Stimulated activated CD4-positive, alpha-beta T cell treated with anti-CD3 and anti-CD28 coated beads, TNF-alpha, amount 100 ng/mL, for 1 hour (primary cell): ENCODE measurements at places on chromosomes 2 and 18.

- DNase-seq, result no peak
These were observed 1.2 kb upstream of the BCL11A start for GRCh38 chr2:60554646-60555065.

- no peak for DNase-seq
These were observed 414.9 kb upstream of the SYT4 start for GRCh38 chr18:43692099-43692690.

DNA sequence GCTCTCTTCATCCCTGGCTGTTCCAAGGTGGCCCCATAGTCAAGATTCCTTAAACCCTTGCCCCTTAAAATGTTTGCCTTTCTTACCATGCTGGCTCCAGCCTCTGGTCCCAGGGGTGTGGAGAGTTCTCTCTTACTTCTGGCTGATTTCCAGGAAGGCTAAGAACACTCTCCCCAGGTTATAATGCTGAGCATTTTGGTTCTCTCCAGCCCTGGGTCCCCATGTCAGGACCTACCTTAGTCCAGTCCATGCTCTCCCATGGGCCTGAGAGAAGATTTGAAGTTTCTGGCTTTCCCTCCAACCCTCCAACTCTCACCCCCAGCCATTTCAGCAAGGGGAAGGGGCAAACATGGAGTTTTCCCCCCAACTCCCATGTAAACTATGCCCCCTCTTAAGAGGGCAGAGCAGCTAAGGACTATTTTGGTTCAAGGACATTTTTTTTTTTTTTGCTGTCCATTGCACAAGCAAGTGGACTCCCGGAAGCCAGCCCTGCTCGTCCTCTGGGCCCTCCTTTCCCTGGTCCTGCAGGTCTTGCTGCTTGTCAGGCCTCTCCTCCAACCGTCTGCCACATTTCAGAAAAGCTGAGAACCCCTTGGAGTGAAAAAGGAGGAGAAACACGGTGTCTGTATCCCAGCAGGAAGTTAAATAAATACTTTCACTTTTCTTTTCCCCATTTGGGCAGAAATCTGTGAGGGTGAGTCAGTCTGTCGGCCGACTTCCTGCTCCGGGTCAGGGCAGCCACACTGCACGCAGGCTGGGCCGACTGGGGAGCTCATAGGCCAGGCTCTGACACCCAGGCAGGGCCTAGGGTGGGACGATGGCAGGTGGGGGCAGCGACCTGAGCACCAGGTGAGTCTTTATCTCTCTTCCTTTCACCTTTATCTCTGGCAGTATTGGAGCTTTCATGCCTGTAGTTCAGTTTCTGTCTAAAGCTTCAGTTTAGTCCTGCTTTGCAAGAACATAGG is at the start of gene SP140L:
Gene SP140L (plus strand): TSS at position 741 of the 965 bp plus-strand sequence. CDS start 77 bp downstream, at position 818.
- DNase-seq, result peak; percentile 55

DNA sequence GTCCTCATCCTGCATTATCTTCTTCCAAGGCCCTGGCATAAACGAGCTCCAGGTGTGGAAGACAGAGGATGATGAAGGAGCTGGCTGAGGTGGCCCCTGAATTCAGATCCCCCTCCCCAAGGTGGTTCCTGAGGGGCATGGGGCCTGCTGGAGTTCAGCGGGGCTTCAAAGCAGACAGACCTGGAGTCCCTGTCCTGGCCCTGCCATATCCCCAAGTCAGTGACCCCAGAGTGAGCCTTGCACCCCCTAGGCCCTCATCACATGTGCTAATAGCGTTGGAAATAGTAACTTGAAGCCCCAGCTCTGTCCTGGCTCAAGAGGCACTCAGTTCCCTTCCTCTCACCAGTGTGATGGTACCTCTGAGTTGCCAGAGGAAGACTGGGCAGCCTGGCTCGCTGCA is 172.9 kb downstream of the GALNT1 start:
- no peak for DNase-seq

DNA sequence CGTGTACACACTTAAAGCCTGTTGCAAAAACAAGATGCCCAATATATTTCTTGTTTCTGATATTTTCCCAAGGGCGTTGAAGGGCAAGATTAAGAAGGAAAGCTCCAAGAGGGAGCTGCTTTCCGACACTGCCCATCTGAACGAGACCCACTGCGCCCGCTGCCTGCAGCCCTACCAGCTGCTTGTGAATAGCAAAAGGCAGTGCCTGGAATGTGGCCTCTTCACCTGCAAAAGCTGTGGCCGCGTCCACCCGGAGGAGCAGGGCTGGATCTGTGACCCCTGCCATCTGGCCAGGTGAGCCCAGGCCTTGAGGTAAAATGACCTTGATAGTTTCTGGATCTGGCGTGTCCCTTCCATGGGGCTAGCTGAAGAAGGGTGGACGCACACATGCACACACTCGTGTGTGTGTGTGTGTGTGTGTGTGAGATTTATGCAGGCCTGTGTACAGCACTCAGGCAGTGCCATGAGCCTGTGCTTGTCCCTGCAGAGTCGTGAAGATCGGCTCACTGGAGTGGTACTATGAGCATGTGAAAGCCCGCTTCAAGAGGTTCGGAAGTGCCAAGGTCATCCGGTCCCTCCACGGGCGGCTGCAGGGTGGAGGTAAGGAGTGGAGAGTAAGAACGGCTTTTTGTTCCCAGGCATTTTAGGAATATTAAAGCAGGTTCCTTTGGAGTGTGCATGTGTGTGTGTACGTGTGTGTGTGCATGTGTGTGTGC is 23.6 kb downstream of the MLPH start:
- DNase-seq, result no peak

- peak; percentile 70 for DNase-seq
These were observed at the start of gene PIKFYVE for GRCh38 chr2:208265801-208266552. TSS of gene PIKFYVE (plus strand) at chr2:208266255. CDS start at chr2:208271520, 5,265 bp downstream.

DNA sequence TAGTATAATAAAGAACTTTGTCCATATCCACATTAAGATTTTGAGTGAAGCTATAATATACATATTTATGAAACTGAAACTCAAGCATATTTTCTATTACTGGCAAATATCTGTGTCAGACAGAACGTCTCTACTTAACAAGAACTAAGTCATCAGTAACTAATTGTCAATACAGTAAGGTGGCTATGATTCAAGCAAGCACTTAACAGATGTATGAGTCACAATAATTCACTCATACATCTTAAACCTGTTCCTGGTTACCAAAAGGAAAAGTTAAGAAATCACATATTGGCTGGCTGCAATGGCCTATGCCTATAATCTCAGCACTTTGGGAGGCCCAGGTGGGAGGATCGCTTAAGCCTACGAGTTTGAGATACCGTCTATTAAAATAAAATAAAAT is 96.0 kb downstream of the SOS1 start:
- no peak for DNase-seq

DNA sequence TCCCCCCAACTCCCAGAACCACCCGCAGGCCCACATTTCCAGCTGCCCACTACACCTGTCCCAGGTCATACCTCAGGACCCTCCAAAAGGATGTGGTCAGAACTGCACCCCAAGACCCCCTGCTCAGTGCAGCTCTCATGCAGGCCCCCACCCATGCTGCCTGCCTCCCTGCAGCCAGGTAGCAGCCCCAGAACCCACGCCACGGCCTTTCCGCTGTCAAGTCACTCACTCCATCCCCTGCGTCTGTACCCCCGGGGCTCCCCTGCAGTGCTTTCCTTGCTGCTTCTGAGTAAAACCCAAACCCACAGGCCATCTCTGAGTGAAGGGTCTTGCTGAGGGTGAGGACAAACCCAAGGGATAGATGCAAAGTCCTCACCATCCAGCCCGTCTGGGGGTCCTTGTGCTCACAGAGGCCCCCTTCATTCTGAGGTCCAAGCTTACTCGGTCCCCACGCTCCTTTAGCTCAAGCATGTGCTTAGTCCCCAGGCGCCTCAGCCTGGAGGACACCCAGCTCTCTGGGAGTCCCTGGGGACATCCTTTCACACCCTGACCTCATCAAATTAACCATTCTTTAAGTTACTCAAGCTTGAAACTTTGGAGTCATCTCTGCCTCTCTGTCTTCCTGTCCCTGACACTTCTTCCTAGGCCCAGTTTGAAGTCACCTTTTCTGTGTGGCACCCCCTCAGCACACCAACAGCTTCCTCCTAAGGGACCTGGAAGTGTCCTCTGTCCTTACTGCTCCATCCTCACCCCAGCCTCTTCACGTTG is 130.1 kb downstream of the SMAD7 start:
- no peak for DNase-seq

DNA sequence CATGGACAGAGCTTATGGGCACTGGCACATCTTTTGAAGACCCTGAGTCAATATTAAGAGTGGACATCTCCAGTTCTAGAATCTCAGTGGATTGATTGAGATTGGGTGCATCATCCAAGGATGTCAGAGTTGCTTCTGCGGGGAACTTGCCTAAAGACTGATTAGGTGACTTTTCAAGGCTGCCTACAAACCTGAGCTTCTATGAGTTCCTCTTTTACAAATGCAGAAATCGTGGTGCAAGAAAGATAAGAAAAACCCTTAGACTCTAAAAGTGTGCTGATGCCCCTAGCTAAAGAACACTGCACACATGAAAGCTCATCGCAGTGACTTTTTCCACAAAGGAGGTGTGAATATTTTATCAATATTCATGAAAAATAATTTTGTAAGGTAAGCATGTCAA is 86.8 kb upstream of the NEDD4L start:
- DNase-seq, result no peak

GRCh38 chr2:236128321-236128720 is 39.9 kb downstream of the GBX2 start:
- DNase-seq, result no peak

- no peak for DNase-seq
These were observed 109.8 kb downstream of the AGAP1 start for GRCh38 chr2:235603659-235604058.

DNA sequence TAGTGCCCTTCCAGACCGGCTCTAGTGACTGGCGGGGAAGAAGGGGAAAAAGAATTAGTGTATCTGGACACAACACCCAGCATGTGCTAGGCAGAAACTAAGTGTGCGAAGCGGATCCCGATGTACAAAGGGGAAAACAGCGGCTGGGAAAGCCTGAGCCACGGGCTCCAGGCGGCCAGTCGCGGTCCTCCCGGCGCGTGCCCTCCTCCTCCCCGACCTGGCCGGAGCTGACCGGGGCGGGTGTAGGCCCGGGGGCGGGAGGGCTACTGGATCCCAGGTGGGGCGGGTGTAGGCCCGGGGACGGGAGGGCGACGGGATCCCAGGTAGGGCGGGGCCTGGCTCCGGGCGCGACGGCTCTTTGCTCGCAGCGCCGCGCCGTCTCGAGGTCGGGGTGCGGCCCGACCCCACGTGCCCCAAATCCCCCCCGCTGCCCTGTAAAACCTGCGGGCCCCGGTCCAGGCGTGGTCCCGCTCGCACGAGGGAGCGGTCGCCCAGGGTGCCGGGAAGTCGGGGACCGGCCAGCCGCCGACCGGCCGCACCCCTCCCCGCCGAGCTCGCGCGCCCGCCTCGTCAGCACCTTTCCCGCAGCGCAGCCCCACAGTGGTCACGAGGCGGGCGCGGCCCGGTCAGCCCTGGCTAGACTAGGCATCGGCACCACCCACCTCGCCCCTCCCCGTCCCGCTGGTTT is 48.8 kb downstream of the C2orf42 start:
- DNase-seq, result no peak

DNA sequence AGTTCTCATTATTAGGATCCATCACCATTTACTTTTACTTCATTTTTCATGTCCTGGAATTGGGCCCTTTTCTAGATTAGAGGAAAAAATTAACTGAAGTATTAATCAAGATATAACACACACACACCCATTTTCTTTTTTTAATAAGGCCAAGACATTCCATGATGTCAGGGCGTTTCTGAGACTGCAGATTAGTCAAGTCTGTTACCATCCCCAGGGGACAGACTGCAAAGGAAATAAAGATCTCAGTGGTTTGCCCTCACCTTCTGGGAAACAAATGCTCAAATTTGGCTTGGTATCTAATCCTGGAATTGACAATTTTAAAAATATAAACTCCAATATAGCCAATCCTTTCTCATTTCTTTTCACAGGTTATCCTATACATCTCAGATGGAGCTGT is 27.4 kb downstream of the RMP24 start:
- DNase-seq, result no peak

- no peak for DNase-seq
These were observed 116.9 kb upstream of the TEX51 start for GRCh38 chr2:126781806-126782205.

DNA sequence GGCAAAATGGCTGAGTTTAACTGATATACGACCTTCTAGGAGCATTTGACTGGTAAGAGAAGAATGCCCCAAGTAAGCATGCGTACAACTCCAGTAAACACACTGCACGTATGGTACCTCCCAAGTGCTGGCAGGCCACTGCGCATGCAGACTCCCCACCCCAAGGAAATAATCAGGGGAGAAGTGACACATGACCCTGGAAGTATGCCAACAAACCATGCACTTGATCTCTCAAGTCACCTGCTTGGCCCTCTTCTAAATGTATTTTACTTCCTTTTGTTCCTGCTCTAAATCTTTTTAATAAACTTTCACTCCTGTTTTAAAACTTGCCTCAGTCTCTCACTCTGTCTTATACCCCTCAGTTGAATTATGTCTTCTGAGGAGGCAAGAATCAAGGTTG is 129.8 kb upstream of the COL5A2 start:
- no peak for DNase-seq

DNA sequence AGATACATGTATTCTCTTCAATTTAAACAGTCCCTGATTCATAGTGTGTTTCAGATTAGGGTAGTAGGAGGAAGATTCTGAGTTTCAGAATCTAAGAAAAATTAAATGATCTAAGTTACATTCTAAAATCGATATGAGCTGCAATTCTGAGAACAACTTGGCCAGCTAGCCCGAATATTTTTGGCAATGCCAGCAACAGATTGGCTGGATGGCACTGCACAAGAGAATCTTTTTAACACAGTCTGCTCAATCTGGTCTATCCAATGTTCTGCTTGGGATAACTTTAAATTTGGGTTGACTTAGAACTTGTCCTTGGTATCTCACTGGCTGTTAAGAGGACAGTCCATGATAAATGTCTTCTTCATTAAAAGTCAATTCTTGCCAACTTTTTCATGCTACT is 853.9 kb downstream of the NRXN1 start:
- DNase-seq, result no peak

DNA sequence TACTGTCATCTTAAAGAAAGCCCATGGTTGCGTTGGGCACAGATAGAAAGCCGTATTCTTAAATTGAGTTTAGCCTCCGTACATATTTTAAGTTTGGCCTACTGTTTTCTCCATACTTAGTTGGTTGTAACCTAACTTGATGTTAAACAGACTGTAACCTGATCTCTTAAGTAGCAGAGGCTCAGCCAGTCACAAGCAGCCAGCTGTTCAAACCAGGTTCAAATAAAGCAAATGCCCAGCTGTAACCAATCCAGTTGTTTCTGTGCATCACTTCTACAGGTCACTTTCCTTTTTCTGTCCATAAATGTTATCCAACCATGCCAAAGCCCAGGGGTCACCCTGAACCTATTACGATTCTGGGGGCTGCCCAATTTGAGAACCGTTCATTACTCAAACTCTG is 10.0 kb upstream of the THADA start:
- no peak for DNase-seq

DNA sequence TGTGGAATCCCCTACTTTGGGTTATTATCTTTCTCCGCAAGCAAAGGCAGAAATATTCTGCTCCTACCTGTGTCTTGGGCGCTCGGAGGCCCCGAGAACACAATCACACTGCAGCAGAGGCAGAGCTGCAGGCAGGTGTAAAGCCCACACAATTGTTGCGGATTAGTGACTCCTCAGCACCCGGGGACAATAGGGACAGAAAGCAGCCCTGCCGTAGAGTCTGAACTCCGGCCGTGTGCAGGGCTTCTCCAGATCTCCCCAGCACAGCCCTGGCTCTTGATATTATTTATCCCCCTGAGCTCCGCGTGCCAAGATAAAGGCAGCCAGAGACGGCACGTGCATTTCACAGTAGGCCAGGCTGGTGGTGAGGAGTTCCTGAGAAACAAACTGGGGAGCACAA is 229.2 kb downstream of the EN1 start:
- DNase-seq, result no peak
